GM23248 (cell line): ENCODE measurements at places on chromosomes 2 and 18.
A peak's percentile ranks its signal among the peaks of the same experiment; 100 is the strongest.

GRCh38 chr2:23363831-23364230 lies 21.1 kb upstream of the KLHL29 start:
- peak; percentile 10 for DNase-seq

- peak; percentile 90 for DNase-seq
These were observed at the start of gene RAB27B for GRCh38 chr18:54828281-54828881. Gene RAB27B (plus strand): TSS chr18:54828477. CDS start chr18:54877586, 49,109 bp downstream.

DNA sequence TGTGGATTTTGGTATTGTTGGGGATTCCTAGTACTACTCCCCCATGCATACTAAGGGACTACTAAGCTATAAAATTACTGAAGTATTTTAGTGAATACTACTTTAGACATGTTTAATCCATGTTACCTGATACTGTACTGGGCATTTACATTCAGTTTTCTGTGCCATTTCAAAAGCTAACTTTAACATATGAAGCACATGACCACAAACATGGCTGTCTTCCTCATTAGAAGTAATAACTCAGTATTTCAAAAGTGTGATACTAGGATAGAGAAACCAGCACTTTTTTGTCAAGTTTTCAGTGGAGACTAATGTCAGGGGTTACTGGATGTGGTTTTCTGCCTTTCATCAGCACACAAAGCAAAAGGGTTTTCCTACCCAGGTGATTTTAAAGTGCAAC lies 27.9 kb downstream of the WDR33 start:
- DNase-seq: no peak

GRCh38 chr2:37802899-37803379 lies 122.1 kb upstream of the RMDN2 start:
- DNase-seq: peak; percentile 89

- no peak for DNase-seq
These were observed 152.8 kb downstream of the BCL11A start for GRCh38 chr2:60400462-60401246.

DNA sequence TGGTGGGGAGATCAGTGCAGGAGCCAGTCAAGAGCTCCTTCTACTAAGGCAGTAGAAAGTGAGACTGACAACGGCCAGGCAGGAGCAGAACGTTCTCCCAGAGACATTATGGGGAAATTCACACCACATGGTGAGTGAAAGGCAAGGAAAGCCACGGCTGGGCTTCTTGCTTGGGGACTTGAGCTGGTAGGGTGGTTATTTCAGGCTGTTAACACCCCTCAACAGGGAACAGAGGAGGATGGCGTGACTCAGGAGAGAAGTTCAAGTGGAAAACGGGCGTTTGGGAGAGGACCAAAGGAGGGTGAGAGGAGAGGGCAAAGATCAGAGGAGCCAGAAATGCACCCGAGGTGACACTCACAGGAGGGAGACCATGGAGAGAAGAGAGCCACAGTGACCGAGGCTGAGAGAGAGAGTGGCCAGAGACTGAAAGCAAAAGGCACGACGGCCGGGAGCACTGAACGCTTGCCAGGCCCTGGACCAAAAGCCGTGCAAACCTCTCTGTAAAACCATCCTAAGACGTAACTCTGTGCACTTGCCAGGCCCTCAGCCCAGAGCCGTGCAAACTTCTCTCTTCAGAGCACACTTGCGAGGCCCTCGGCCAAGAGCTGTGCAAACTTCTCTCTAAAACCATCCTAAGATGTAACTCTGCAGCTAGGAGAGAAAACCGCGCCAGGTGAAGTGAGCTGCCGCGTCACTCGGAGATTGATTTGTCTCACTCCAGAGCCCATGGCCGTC lies 7.7 kb downstream of the TPO start:
- no peak for DNase-seq

GRCh38 chr2:105796131-105796638 lies 51.5 kb downstream of the NCK2 start:
- no peak for DNase-seq

- peak; percentile 81 for DNase-seq
These were observed 258.3 kb downstream of the SS18 start for GRCh38 chr18:25832001-25832604.

- no peak for DNase-seq
These were observed 56.4 kb upstream of the RBM44 start for GRCh38 chr2:237742191-237742590.

GRCh38 chr2:160194351-160194750 lies 5.7 kb downstream of the ITGB6 start:
- DNase-seq: peak; percentile 24

DNA sequence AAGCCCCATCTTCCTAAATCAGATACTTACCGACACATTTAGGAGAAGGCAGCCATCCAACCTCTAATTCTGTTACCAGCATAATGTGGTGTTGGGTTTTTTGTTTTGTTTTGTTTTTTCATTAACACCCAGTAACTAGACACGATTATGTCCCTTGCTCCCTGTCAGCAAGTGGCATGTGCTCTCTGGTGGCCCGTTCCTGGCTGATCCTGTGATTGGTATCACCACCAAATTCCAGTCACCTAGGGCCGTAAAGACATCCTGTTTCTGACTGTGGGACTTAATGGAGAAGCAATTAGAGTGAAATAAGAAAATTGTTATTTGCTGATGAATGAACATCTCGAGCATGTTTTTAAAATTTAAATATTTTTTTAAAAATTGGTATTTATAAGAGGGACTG lies 5.9 kb upstream of the DLX1 start:
- DNase-seq: no peak

GRCh38 chr2:163610817-163611556 lies 124.8 kb downstream of the FIGN start:
- no peak for DNase-seq

DNA sequence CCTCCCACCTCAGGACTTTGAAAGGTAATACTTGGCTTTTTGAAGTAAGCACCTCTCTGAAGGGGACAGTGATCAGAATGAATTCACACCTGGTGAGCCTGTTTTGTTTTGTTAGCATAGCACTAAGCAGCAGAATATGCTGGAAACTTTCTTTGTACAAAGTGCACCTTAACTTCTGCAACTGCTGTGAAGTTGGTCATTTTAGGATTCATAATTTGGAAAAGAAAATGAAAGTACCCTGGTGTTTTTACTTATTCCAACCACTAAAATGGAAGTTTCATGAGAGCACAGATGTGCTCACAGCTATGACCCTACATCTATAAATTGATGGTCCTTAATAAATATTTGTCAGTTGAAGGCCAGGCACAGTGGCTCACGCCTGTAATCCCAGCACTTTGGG lies 257.8 kb upstream of the STON1 start:
- no peak for DNase-seq

- no peak for DNase-seq
These were observed 8.9 kb upstream of the REL start for GRCh38 chr2:60872510-60872928.

- DNase-seq: no peak
These were observed 444.7 kb upstream of the TNP1 start for GRCh38 chr2:217304582-217304981.
